ENCODE measurements at places on chromosomes 7 and 10. TPM values are rescaled to one million over a fixed set of nuclear protein-coding genes. Genes with fewer than 3 reads are reported as not detected.

Gene IFIT5
- 5.6 TPM for total RNA-seq

DNA sequence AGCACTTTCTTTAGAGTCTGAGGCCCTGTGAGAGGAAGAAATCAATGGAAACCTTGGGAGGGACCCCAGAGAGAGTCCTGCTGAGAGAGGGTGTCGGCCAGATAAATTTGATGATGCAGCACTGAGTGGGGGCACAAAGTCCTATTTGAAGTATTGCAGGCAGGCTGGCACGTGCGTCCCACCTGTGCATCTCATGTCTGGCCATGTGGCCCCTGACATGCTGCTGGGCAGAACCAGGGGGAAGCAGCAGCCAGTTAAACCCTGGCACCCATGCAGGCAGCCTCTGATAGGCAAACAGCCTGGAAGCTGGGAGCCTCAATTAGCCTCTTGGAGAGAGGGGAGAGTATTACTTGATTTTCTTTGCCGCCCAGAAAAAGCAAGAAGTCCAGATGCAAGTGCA, 180.9 kb downstream of the PLXNA4 start:
- no peak for DNase-seq

Gene AGAP9
- total RNA-seq, result 12.7 TPM

DNA sequence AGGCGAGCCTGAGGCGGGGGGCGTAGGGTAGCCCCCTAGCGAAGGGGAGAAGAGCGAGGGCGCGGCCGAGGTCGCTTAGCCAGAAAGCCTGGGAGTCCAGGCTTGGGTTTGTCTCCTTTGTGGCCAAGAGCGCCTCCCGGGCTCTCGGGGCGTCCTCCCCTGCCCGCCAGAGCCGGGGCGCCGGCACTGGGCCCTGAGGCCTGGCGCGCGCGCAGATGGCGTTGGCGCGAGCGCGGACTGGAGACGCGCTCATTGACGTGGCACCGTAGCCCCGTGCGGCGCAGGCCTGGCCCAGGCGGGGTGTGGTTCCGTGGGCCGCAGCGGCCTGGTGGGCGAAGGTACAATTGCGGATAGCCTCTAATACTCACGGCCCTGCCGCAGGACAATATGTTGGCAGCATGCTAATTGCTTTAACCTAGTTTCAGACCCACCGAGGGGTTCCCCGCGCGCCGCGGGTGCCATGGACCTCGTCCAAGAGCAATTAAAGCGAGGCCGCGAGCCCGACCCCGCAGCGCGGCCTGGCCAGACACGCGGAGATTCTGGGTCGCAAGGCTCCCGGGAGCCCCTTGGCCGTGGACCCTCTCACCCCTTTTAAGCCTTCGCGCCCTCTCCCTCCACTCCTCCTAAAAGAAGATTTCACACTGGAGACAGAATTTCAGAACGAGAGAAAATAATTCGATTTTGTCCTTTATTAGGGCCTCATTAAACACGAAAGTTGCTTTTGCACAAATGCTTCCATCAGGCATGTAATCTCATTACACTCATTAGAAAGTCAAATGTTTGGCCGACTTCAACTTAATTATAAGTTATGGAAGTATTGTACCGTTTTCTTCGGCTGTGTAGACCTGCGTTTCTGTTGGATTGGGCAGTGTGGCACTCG, 3.1 kb downstream of the PTF1A start:
- peak; percentile 68 for DNase-seq
